Naive thymus-derived CD4-positive, alpha-beta T cell (primary cell): ENCODE measurements at places on chromosomes 7 and 10. TPM values are rescaled to one million over a fixed set of nuclear protein-coding genes. Genes with fewer than 3 reads are reported as not detected.

The VAX1 gene
- not detected for total RNA-seq

- H3K4me1 ChIP-seq = no peaks in the 10 kb centered on the region
- H3K4me3 ChIP-seq = no peak overlapping the region
- DNase-seq = no peak
- H3K27ac ChIP-seq = no peak overlapping the region
- no peaks in the 10 kb centered on the region for H3K27me3 ChIP-seq
These were observed 201.4 kb downstream of the INHBA start for GRCh38 chr7:41501466-41501865.

- H3K27me3 ChIP-seq = no peaks in the 10 kb centered on the region
- no peak for DNase-seq
- no peak overlapping the region for H3K4me3 ChIP-seq
- H3K36me3 ChIP-seq = no peaks in the 10 kb centered on the region
- no peaks in the 10 kb centered on the region for H3K4me1 ChIP-seq
These were observed 36.8 kb downstream of the SP8 start for GRCh38 chr7:20749906-20750305.

DNA sequence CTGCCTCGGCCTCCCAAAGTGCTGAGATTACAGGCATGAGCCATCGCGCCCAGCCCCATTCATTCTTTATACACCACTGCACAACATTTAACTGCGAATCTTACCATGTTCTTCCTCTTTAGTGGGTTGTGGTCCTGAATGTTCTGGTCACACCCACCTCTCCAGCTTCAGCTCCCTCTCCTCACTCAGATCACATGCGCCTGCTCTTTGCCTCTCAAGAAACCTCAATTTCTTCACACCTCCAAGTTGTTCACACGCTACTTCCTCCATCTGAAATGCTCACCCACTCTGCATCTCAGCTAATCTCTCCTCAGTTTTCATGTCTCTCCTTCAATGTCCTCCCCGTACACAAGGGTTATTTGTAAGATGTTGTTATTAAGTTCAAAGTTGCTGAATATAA is 2.4 kb upstream of the PRR15 start:
- no peaks in the 10 kb centered on the region for H3K36me3 ChIP-seq
- no peak overlapping the region for H3K27ac ChIP-seq
- H3K4me3 ChIP-seq = no peak overlapping the region
- H3K4me1 ChIP-seq = no peaks in the 10 kb centered on the region
- no peaks in the 10 kb centered on the region for H3K27me3 ChIP-seq
- no peak for DNase-seq

The TMEM176B gene
- total RNA-seq = 2.0 TPM

- no peak overlapping the region for H3K27ac ChIP-seq
- H3K36me3 ChIP-seq = peaks cover 31% of the 10 kb centered on the region
- peaks cover 34% of the 10 kb centered on the region for H3K4me1 ChIP-seq
- no peak overlapping the region for H3K4me3 ChIP-seq
- no peak for DNase-seq
These were observed 10.0 kb downstream of the KLF6 start for GRCh38 chr10:3774814-3775695.

The ATRNL1 gene
- total RNA-seq = 1.0 TPM

The SPOCK2 gene
- total RNA-seq = 541 TPM

The GPER1 gene
- not detected for total RNA-seq

The ADIRF gene
- total RNA-seq = not detected

DNA sequence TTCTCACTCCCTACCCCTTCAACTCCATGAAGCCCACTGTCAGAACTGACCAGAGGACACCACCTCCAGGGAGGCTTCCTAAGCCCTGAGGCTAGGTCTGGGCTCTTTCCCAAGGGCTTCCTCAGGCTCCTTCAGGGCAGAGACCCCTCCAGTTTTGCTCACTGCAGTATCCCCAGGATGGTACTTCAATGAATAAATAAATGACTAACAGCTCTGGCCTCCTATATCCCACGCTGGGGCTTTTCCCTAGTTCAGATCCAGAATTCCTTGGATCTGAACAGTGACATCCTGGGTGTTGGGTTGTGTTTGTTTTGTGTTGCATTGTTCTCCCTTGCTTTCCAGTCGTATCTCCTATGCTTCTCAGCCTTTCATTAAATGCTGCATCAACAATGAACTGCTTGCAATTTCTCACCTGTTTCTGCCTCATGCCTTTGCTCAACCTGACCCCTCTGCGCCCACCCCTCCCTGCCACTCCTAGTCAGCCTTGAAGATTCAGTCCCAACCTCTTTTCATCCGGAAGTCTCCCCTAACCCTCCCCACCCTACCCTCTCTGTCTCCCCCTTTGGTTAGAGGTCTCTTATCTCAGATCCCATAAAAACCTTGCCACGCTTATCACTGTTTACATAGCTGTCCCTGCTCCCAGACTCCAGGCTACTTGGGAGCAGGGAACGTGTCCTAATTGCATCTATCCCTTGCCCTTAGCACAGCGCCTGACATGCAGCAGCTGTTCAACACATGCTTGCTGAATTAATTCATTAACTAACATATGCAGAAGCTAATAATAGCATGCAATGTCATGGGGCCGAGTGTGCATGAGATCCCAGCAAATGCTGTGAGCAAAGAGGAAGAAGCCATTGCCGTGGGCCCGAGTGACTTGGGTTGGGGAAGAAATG is 41.7 kb downstream of the PPP1R3C start:
- no peak overlapping the region for H3K27ac ChIP-seq
- H3K27me3 ChIP-seq = no peaks in the 10 kb centered on the region
- H3K36me3 ChIP-seq = no peaks in the 10 kb centered on the region

GRCh38 chr10:79318369-79318768 is 28.9 kb upstream of the PPIF start:
- H3K4me1 ChIP-seq = peaks cover 69% of the 10 kb centered on the region
- DNase-seq = no peak
- H3K4me3 ChIP-seq = no peak overlapping the region
- no peaks in the 10 kb centered on the region for H3K36me3 ChIP-seq

DNA sequence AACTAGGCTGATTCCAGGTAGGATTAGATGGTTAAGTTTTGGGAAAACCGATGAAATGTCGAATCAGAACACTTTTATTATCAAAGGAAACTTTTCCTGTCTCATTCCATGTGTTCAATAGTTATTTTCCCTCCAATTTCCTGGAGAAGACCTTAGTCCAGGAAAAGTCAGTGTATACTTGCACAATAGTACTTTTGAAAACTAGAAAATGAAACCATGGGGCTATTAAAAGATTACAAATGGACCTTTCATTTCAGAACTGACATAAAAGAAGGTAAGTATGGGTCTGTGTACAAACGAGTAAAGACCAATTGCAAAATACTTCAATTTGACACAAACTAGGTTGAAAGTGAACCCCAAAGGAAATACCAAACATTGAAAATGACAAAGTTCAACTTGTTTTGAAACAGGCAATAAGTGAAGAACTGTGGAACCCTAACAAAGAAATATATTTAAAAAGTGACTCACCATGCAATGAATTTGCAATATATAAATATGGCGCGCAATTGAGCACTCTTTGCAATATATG is 2.1 kb downstream of the AVPI1 start:
- H3K27me3 ChIP-seq = no peaks in the 10 kb centered on the region
- H3K4me3 ChIP-seq = no peak overlapping the region
- peaks cover 5% of the 10 kb centered on the region for H3K4me1 ChIP-seq
- H3K27ac ChIP-seq = no peak overlapping the region
- H3K36me3 ChIP-seq = no peaks in the 10 kb centered on the region

The DENND2A gene
- total RNA-seq = not detected in 2 replicates

- H3K36me3 ChIP-seq = no peaks in the 10 kb centered on the region
- no peak overlapping the region for H3K27ac ChIP-seq
- DNase-seq = no peak
- H3K4me1 ChIP-seq = peaks cover 10% of the 10 kb centered on the region
- H3K27me3 ChIP-seq = no peaks in the 10 kb centered on the region
These were observed 2.9 kb upstream of the OSBPL3 start for GRCh38 chr7:24982917-24983316.

- H3K4me1 ChIP-seq = no peaks in the 10 kb centered on the region
- no peak overlapping the region for H3K27ac ChIP-seq
- H3K27me3 ChIP-seq = no peaks in the 10 kb centered on the region
- no peak for DNase-seq
These were observed 598.3 kb downstream of the SUGCT start for GRCh38 chr7:40733114-40733513.

GRCh38 chr7:33667196-33667595 is 238.1 kb upstream of the BMPER start:
- H3K4me3 ChIP-seq = no peak overlapping the region
- H3K36me3 ChIP-seq = no peaks in the 10 kb centered on the region
- no peak overlapping the region for H3K27ac ChIP-seq
- no peaks in the 10 kb centered on the region for H3K27me3 ChIP-seq

The AHR gene
- total RNA-seq = 15.7 TPM

- no peaks in the 10 kb centered on the region for H3K36me3 ChIP-seq
- no peak overlapping the region for H3K27ac ChIP-seq
- no peaks in the 10 kb centered on the region for H3K27me3 ChIP-seq
- DNase-seq = no peak
- no peak overlapping the region for H3K4me3 ChIP-seq
- H3K4me1 ChIP-seq = no peaks in the 10 kb centered on the region
These were observed 28.0 kb upstream of the HABP2 start for GRCh38 chr10:113524539-113525490.

DNA sequence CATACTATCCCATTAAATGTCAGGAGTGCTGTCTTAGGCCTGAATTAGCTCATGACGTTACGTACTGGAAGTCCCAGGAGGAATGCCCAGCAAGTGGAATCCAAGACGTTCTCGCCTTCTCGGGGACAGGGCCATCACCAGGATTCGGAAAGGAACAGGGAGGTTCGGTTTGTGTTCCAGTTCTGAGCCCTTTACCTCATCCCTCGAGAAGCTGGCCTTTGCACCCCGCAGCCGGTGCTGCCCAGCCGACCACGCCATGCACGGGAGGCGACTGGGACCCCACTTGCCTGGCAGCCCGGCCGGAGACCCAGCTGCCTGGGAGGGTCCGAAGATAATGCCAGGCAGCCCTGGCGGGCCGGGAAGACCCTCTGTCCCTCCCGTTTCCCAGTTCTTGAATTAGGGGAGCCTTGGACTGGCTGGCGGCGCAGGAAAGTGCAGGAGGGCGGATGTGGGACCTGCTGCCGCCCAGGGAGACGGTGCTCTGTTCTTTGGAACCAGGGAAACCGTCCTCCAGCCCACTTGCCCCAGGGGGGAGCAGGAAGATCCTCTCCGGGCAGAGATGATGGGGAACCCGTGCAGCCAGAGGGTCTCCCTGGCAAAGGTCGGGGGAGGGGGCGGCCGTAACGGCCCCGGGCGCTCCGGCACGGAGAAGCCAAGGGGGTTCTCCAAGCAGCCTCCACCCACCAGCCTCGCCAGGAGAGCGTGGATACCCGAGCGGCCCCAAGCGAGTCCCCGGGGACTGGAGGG is 671 bp upstream of the CHST3 start:
- DNase-seq = no peak
- no peak overlapping the region for H3K4me3 ChIP-seq
- H3K27me3 ChIP-seq = no peaks in the 10 kb centered on the region

DNA sequence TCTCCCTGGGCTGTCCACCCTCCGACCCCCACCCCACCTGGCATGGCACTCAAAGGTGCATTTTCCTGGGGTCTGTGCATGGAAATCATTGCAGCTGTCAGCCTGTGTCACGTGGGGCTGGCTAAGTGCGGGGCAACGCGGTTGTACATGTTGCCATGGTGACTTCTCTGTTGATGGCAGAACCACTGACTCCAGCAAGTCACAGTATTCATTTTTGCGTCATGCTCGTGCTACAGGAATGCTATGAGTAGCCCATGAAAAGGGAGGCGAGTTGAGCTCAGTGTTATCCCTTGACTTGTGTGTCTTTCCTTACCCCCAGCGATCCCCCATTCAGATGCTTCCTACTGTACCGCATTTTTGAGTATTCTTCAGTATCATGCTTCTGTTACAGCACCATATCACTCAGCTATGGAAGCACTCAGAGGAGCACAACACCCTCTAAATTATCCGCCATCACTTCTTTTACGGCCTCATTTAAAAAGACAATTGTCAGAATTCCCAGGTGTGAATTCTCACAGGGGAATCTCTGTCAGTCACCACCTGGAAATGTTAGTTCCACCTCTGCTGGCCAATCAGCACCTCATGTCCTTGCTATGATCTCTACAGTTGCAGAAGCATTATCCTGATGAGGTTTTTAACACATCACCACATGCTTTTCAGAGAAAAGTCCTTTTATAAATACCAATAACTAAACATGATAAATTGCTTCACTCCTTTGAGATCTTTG is 194.4 kb upstream of the C7orf33 start:
- no peaks in the 10 kb centered on the region for H3K27me3 ChIP-seq
- no peak overlapping the region for H3K27ac ChIP-seq
- no peaks in the 10 kb centered on the region for H3K36me3 ChIP-seq
- no peaks in the 10 kb centered on the region for H3K4me1 ChIP-seq

DNA sequence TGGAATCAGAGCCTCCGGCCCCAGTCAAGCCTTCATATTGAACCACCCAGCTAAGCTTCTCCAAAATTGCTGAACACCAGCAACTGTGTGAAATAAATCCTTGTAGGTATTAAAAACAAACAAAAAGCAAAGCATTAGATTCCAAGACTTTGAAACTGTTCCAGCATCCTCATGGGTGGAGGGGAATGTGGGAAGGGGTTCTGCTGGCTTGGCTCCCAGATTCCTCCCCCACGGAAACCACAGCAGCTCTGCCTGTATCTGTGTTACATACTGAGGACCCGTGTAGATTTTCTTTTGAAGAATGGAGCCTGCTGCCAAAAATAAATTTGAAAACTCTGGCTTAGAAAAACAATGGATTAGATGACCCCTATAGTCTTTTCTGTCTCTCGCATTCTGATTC is 20.0 kb downstream of the AKR1B1 start:
- peaks cover 4% of the 10 kb centered on the region for H3K36me3 ChIP-seq
- no peaks in the 10 kb centered on the region for H3K4me1 ChIP-seq
- DNase-seq = no peak
- H3K4me3 ChIP-seq = no peak overlapping the region

GRCh38 chr10:62627983-62628382 is 176.5 kb upstream of the ADO start:
- no peaks in the 10 kb centered on the region for H3K36me3 ChIP-seq
- no peak for DNase-seq
- H3K4me1 ChIP-seq = peaks cover 8% of the 10 kb centered on the region
- no peak overlapping the region for H3K4me3 ChIP-seq
- no peak overlapping the region for H3K27ac ChIP-seq

The HOXA10 gene
- not detected for total RNA-seq

GRCh38 chr10:29876008-29876555 is 183.3 kb downstream of the JCAD start:
- no peaks in the 10 kb centered on the region for H3K27me3 ChIP-seq
- H3K36me3 ChIP-seq = no peaks in the 10 kb centered on the region
- no peak overlapping the region for H3K4me3 ChIP-seq
- no peak for DNase-seq

The PAX4 gene
- total RNA-seq = not detected

GRCh38 chr10:44853148-44853734 is 57.9 kb upstream of the TMEM72 start:
- H3K27ac ChIP-seq = no peak overlapping the region
- no peaks in the 10 kb centered on the region for H3K27me3 ChIP-seq
- no peaks in the 10 kb centered on the region for H3K4me1 ChIP-seq
- H3K36me3 ChIP-seq = no peaks in the 10 kb centered on the region
- DNase-seq = no peak

GRCh38 chr7:69732203-69732602 is 133.9 kb downstream of the AUTS2 start:
- no peak overlapping the region for H3K27ac ChIP-seq
- no peak for DNase-seq
- H3K36me3 ChIP-seq = no peaks in the 10 kb centered on the region
- no peaks in the 10 kb centered on the region for H3K4me1 ChIP-seq
